ENCODE measurements at places on chromosomes 4 and X.

DNA sequence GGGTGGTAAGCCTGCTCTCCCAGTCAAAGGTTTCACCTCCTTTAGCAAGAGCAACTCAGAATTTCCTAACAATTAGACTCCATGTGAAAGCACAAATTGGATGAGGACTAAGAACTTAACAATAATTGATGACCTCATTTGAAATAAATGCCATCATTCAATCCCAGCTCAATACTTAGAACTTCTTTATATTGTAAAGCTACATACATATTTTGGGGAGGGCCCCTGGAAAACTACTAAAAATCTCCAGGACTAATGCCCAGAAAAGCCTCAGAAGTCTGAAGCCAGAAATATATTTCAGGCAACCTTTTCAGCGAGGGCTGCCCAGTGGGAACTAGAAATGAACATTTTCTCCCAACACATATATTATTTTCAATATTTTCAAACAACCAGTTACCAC, 38.1 kb downstream of the AMOT start:
- no peak for DNase-seq

DNA sequence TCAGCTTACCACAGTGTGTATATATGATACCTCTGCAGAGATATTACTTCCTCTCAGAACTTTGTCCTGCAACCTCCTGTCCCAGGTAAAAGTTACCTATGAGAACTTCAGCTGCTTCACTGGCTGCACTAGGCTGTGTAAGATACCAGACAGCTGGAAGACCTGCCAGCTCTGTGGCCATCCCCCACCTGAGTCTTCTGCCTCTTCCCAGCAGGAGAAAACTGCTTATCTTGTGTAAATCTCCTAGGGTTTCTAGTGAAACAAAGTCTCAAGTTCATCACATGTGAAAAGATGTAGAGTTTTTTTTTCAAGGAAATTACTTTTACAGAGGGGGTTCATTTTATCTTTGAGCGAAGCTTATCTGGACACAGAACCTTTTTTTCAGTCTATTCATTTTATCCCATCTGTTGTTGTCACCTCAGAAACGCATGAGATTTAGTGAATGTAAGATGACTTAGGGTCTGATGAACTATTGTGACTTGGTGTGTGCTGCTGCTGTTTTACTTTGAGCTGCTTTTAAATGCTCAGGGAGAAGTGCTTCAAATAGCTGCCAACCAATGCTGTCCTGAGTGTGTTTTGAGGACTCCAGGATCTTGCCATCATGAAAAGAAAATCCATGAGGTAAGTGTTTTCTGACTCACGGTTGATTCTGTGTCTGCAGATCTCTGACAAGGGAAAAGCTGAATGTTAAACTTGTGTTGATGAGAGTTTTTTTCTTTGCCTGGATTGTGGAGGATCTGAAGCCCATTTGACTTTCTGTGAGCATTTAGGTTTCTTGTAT, 187.8 kb downstream of the FRAS1 start:
- DNase-seq: no peak

- no peak for DNase-seq
Measured at GRCh38 chr4:159685340-159686092, 582.6 kb downstream of the RAPGEF2 start.

DNA sequence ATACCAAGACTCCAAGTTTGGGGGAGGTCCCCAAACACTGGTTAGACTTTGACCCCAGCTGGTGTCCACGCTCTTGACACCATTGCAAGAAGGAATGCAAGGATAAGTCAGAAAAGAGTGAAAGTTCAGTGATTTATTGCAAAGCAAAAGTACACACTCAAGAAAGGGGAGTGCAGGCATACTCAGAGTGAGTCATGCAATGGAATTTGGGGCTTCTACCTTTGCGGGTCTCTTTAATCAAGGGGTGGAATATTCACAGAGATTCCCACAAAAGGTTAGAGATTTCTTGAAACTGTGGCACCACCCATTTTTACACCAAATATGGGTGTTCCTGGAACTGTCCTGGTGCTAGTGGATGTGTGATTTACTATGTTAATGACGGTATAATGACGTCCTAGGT, 5.2 kb upstream of the SMIM10L2A start:
- DNase-seq: no peak

- DNase-seq: no peak
Measured at GRCh38 chr4:5710065-5710960, 688 bp upstream of the EVC start.

All from thoracic aorta (tissue), 2 donors.